CD8-positive, alpha-beta memory T cell (primary cell): ENCODE measurements at places on chromosomes 6 and 20. TPM values are rescaled to one million over a fixed set of nuclear protein-coding genes. Genes with fewer than 3 reads are reported as not detected.

- H3K36me3 ChIP-seq: no peaks in the 10 kb centered on the region
- peaks cover 18% of the 10 kb centered on the region for H3K4me1 ChIP-seq
- H3K27me3 ChIP-seq: no peaks in the 10 kb centered on the region
- DNase-seq: no peak
Measured at GRCh38 chr20:53760025-53760441, 166.4 kb upstream of the ZNF217 start.

GRCh38 chr6:43668151-43669028 is 19.2 kb downstream of the MRPS18A start:
- H3K27me3 ChIP-seq: no peaks in the 10 kb centered on the region
- peaks cover 14% of the 10 kb centered on the region for H3K4me1 ChIP-seq
- no peak for DNase-seq
- H3K4me3 ChIP-seq: no peak overlapping the region

GRCh38 chr6:9532621-9533557 is 882.0 kb downstream of the TFAP2A start:
- no peak overlapping the region for H3K4me3 ChIP-seq
- H3K27me3 ChIP-seq: no peaks in the 10 kb centered on the region
- no peak overlapping the region for H3K27ac ChIP-seq
- no peaks in the 10 kb centered on the region for H3K4me1 ChIP-seq

GRCh38 chr20:53439046-53439445 is 154.6 kb downstream of the ZNF217 start:
- no peak overlapping the region for H3K27ac ChIP-seq
- no peaks in the 10 kb centered on the region for H3K27me3 ChIP-seq
- H3K36me3 ChIP-seq: no peaks in the 10 kb centered on the region
- H3K4me3 ChIP-seq: no peak overlapping the region
- no peaks in the 10 kb centered on the region for H3K4me1 ChIP-seq
- DNase-seq: no peak

- H3K36me3 ChIP-seq: no peaks in the 10 kb centered on the region
- peaks cover 9% of the 10 kb centered on the region for H3K27me3 ChIP-seq
Measured at GRCh38 chr20:38671186-38671585, 53.1 kb upstream of the SLC32A1 start.

GRCh38 chr6:84065693-84066290 is 32.2 kb downstream of the MRAP2 start:
- H3K27ac ChIP-seq: no peak overlapping the region
- no peaks in the 10 kb centered on the region for H3K36me3 ChIP-seq
- no peaks in the 10 kb centered on the region for H3K27me3 ChIP-seq
- H3K4me3 ChIP-seq: no peak overlapping the region
- DNase-seq: no peak

GRCh38 chr6:13013681-13014503 is 297.3 kb downstream of the PHACTR1 start:
- no peaks in the 10 kb centered on the region for H3K36me3 ChIP-seq
- peaks cover 12% of the 10 kb centered on the region for H3K27me3 ChIP-seq
- H3K4me3 ChIP-seq: no peak overlapping the region
- DNase-seq: no peak

- no peak overlapping the region for H3K4me3 ChIP-seq
- H3K36me3 ChIP-seq: no peaks in the 10 kb centered on the region
- H3K27me3 ChIP-seq: no peaks in the 10 kb centered on the region
- no peak overlapping the region for H3K27ac ChIP-seq
- H3K4me1 ChIP-seq: no peaks in the 10 kb centered on the region
Measured at GRCh38 chr6:34285448-34286164, 36.8 kb upstream of the SMIM29 start.

DNA sequence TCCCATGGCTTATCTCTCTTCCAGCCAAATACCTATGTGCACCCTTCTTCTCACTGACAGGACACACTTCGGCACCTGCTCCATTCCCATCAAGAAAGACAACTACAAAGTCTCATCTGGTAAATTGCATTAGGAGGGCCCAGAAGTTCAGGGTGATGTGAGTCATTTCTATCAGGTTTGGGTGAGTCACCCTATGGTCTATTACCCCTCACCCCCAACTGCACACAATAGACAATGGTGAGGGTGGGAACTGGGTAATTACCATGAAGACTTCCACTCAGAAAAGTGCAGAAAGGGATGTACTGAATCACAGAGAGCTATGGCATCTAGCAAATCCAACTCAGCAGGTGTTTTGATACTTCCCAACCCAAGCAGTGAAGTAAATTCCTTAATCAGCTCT is 54.8 kb downstream of the OPN5 start:
- H3K36me3 ChIP-seq: no peaks in the 10 kb centered on the region
- H3K4me1 ChIP-seq: no peaks in the 10 kb centered on the region
- no peak overlapping the region for H3K27ac ChIP-seq
- no peak for DNase-seq
- H3K27me3 ChIP-seq: no peaks in the 10 kb centered on the region
- no peak overlapping the region for H3K4me3 ChIP-seq

GRCh38 chr6:107304421-107305025 is 154.8 kb downstream of the PDSS2 start:
- DNase-seq: no peak
- no peaks in the 10 kb centered on the region for H3K36me3 ChIP-seq
- H3K27ac ChIP-seq: no peak overlapping the region
- H3K4me1 ChIP-seq: no peaks in the 10 kb centered on the region
- H3K4me3 ChIP-seq: no peak overlapping the region

DNA sequence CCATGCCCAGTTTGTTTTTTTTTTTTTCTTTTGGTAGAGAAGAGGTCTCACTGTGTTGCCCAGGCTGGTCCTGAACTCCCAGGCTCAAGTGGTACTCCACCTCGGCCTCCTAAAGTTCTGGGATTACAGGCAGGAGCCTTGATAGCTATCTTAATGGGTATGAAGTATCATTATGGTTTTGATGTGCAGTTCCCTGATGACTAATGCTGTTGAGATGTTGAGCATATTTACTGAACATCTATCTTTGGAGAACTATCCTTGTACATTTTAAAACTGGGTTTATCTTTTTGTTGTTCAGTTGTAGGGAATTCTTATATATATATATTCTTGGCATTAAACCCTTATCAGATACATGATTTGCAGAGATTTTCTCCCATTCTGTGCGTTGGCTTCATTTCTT is 21.4 kb upstream of the MYL9 start:
- H3K27me3 ChIP-seq: no peaks in the 10 kb centered on the region
- H3K27ac ChIP-seq: no peak overlapping the region
- no peaks in the 10 kb centered on the region for H3K4me1 ChIP-seq
- no peak for DNase-seq
- no peak overlapping the region for H3K4me3 ChIP-seq
- H3K36me3 ChIP-seq: peaks cover 10% of the 10 kb centered on the region

DNA sequence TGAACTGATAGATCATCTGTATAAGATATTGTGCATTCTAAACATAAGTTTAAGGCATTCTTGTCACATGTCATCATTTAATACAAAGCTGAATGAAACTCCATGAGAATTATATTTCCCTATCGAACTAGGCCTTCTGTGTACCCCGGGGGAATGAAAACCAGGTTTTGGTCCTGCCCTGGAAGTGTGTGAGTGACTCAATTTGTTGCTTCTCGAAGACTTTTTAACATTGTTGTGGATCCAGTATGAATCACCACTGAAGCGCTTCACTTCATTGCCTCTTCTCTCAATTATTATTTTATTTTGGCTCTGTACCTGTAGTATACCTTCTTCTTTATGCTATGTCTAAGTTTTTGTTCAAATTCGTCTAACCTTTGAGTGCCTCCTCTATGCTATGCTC is 150.8 kb downstream of the GRIK2 start:
- H3K4me3 ChIP-seq: no peak overlapping the region
- no peaks in the 10 kb centered on the region for H3K27me3 ChIP-seq
- no peaks in the 10 kb centered on the region for H3K36me3 ChIP-seq
- no peak for DNase-seq
- no peak overlapping the region for H3K27ac ChIP-seq
- H3K4me1 ChIP-seq: no peaks in the 10 kb centered on the region

GRCh38 chr6:139429580-139430145 is 55.2 kb upstream of the CITED2 start:
- H3K4me3 ChIP-seq: no peak overlapping the region
- no peak for DNase-seq
- no peak overlapping the region for H3K27ac ChIP-seq
- no peaks in the 10 kb centered on the region for H3K36me3 ChIP-seq

DNA sequence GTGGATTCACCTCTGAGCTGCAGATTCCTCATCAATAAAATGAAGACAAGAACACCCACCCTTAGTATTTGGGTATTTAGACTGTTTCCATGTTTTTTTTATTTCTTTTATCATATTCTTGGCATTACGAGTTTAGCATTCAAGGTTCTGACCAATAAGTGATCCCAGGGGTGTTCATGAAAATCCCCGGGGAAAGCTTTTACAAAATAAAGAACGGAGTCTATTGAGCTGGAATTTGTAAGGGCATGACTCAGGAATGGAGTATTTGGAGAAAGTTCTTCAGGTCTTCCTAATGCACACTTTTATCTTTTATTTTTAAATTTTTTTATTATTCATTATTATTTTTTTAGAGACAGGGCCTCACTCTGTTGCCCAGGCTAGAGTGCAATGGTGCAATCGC is 19.4 kb upstream of the TOX2 start:
- no peaks in the 10 kb centered on the region for H3K4me1 ChIP-seq
- no peak overlapping the region for H3K4me3 ChIP-seq
- no peaks in the 10 kb centered on the region for H3K36me3 ChIP-seq
- DNase-seq: no peak
- H3K27me3 ChIP-seq: no peaks in the 10 kb centered on the region

- H3K27ac ChIP-seq: no peak overlapping the region
- H3K36me3 ChIP-seq: no peaks in the 10 kb centered on the region
- no peaks in the 10 kb centered on the region for H3K27me3 ChIP-seq
- DNase-seq: no peak
- no peak overlapping the region for H3K4me3 ChIP-seq
Measured at GRCh38 chr6:129314575-129314974, 395.4 kb downstream of the ARHGAP18 start.

DNA sequence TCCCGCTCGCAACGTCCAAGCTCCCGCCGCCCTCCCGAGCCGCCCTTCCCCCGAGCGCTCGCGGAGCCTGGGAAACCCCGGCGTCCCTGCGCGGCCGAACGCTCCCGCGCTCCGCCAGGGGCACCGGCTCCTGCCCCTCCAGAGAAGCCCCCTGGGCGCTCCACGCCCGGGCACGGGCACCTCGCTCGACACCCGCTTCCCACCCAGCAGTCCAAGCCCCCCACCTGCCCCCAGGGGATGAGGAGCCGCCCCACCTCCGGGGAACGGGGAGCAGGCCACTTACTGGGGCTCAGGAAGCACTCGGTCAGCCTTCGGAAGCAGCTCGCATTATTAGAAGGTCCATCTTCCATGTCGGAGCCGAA is 1.4 kb downstream of the PDE10A start:
- no peak overlapping the region for H3K4me3 ChIP-seq
- no peaks in the 10 kb centered on the region for H3K4me1 ChIP-seq
- no peak for DNase-seq
- peaks cover 7% of the 10 kb centered on the region for H3K27me3 ChIP-seq

GRCh38 chr6:19827247-19827646 is 9.9 kb upstream of the ID4 start:
- no peak overlapping the region for H3K27ac ChIP-seq
- H3K36me3 ChIP-seq: no peaks in the 10 kb centered on the region
- H3K4me1 ChIP-seq: no peaks in the 10 kb centered on the region
- no peak overlapping the region for H3K4me3 ChIP-seq
- H3K27me3 ChIP-seq: no peaks in the 10 kb centered on the region

DNA sequence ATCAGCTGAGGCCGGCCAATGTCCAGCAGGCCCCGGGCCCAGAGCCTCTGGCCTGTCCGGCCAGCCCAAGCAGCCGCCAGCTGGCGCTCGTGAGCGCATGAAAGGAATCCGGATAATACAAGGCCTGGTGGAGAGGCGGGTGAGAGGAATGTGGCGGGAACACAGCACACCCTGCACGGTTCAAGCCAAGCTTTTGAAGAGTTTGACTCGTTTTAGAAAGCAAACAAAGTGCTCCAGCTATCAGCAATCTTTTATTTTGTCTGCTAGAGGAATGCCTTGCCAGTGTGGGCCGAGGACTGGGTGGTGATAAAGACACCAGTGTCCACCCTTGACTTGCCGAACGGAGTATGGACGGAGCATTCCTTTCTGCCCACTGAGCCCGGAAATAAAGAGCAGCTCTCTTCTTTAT is 9.3 kb upstream of the NEDD9 start:
- H3K4me1 ChIP-seq: peaks cover 8% of the 10 kb centered on the region
- DNase-seq: no peak
- H3K27ac ChIP-seq: no peak overlapping the region
- H3K36me3 ChIP-seq: no peaks in the 10 kb centered on the region
- no peaks in the 10 kb centered on the region for H3K27me3 ChIP-seq
- no peak overlapping the region for H3K4me3 ChIP-seq

DNA sequence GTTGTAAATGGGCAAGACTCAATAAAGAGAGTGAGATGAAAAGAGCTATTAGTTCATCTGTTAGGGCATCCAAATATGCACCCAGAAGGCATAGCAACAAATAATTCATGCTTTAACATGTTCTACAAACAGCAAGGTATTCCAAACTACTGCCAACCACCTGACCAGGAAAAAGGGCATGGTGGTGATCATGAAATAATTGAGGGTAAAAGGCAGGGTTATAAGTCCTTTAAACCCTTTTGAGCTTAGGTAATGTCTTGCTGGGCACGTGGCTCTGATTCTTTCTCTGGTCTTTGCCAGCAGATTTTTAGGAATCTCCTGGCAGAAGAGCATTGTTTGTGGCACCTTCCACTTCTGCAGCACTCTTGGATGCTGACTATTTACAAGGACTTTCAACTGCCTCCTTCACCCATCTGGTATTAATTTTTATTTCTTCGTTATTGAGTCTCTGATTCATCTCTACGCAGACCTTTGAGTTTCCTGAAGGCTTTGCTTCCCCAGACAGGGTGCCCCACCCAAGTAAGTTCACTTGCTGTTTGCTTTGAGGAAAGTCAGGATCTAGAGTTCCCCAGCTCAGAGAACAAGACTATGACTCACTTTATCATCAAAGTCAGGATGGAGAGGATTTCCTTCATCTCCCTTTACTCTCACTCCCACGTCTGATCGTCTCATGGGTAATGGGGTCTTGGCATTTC is 83.4 kb upstream of the NEDD9 start:
- peaks cover 8% of the 10 kb centered on the region for H3K4me1 ChIP-seq
- no peak overlapping the region for H3K27ac ChIP-seq
- peaks cover 9% of the 10 kb centered on the region for H3K36me3 ChIP-seq
- no peak overlapping the region for H3K4me3 ChIP-seq

GRCh38 chr6:143060806-143061596 is at the start of gene AIG1:
Gene AIG1, plus strand, starts transcription at chr6:143060889. Its CDS starts 37 bp downstream, at chr6:143060926.
- DNase-seq: peak; percentile 77
- H3K36me3 ChIP-seq: no peaks in the 10 kb centered on the region
- no peaks in the 10 kb centered on the region for H3K27me3 ChIP-seq

GRCh38 chr6:41560431-41561192 is 14.4 kb downstream of the FOXP4 start:
- peak overlapping the region; percentile 64 for H3K27ac ChIP-seq
- peak; percentile 84 for DNase-seq
- peaks cover 21% of the 10 kb centered on the region for H3K4me1 ChIP-seq
- H3K4me3 ChIP-seq: peak overlapping the region; percentile 80
- no peaks in the 10 kb centered on the region for H3K36me3 ChIP-seq

LAMA2 gene
- polyA plus RNA-seq: 0.45 TPM

PLG gene
- not detected for polyA plus RNA-seq

CDH26 gene
- not detected for polyA plus RNA-seq

HMGN3 gene
- polyA plus RNA-seq: 111 TPM

NKAPL gene
- not detected for polyA plus RNA-seq

ITPR3 gene
- polyA plus RNA-seq: 7.9 TPM

GSTA1 gene
- polyA plus RNA-seq: not detected

RTEL1 gene
- polyA plus RNA-seq: 5.7 TPM
